ENCODE measurements at places on chromosomes 13 and 19.
A peak's percentile ranks its signal among the peaks of the same experiment; 100 is the strongest.

DNA sequence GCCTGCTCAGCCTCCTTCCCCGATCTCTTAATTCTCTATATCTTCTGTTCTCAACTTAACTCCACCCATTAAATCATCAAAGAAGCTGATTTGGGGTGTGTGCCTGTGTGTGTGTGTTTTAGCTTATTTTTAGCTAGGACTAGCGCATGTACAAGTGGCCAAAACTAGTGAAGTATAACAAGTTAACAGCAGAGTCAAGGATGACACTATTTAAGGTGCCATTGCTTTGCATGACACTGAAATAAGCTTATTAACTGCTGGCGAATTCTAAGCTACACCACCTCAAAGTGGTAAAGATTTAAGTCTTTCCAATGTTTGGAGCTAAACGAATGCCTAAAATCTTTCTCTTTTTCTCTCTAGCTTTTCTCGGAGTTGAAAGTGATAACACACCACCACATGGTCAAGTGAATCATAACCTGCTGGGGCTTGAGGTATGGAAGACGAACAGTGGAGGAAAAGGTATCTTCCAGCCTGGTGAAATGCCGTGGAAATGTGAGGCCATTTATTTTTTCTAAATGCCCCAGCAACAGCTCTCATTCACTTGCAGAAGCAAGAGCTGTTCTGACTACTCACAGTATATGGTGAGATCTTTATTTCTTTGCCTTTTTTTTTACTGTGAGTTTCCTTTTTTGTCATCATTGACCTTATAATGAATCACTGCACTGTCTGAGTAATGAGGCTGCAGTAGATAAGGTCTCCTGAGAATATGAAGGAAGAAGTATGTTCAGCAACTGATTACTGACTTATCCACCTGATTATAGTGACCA, 570.3 kb downstream of the PCDH9 start:
- no peak for DNase-seq

GRCh38 chr19:11674067-11674492, 64.7 kb downstream of the ZNF823 start:
- DNase-seq: no peak

DNA sequence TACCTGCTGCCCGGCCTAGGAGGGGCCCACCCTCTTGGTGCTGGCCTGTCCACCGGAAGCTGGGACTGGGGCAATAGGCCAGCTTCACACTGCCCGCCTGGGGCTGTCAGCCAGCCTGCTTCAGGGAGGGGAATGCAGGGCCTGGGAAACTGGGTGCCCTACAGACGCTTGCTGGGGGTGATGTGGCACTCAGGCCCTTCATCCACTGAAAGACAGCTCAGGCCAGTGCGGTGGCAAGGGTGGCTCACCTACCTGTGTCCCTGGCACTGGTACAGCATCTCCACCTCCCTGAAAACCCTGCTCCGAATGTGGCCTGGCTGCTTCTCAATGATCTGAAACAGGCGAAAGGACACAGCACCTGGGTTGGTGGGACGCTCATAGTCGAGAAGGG, 7.8 kb downstream of the MKNK2 start:
- DNase-seq: no peak

GRCh38 chr19:10334588-10335351, 1.4 kb upstream of the RAVER1 start:
- peak; percentile 95 for DNase-seq

DNA sequence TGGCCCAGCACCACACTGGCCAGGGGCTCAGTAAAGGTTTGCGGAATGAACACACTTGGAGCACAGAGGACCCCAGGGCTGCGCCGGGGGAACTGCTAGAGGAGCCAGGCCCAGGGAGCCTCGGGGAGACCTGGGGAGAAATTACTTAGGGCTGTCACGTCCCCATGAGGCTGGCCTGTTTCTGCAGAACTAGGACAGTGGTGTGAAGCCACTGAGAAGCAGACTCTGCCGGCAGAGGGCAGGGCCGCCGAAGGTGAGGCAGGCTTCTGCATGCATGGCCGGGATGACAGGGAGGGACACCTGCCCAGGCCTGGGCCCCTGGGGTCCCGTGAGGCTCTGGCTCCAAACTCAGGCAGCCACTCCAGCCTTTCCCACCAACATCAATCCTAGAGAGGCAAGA, 26.4 kb downstream of the ELAVL1 start:
- DNase-seq: no peak

DNA sequence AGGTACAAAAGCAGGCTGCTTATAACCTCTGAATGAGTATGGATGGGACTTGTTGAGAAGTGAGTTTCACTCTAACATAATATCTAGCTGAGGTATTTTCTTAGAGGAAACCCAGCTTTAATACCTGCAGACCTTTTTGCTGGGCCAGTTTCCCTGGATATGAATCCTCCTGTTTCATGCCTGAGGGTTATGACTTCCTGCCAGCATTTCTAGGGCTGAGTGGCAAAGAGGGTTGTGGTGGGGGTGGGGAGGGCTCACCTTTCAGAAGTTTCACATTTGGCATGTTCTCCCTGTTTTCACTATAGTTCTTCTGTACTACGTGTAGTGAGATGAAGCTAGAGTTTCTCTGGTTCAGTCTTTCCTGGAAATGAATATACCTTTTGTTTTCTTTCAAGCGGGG, 73.7 kb downstream of the LACC1 start:
- no peak for DNase-seq

- DNase-seq: no peak
Observed at GRCh38 chr13:92074658-92075057, 676.2 kb downstream of the GPC5 start.

GRCh38 chr13:111153977-111154332, 38.8 kb downstream of the ARHGEF7 start:
- DNase-seq: no peak

DNA sequence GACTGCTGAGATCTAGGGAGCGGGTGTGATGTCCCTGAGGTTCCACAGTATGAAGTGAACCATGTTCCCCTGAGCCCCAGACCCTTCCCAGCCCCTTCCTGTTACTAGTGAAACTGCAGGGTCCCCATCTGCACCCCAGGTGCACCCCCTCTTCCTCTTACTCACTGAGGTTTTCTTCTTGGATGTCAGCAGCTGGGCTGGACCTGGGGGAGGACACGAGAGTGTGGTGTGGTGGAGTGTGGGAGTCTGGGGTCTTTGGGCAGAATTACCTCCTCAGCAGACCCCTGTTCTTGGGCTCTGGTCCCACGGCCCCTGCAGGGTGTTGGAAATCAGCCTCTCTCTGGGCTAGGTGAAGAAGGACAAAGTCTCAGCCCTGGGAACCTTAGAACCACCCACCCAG, 3.3 kb upstream of the LILRA6 start:
- no peak for DNase-seq

DNA sequence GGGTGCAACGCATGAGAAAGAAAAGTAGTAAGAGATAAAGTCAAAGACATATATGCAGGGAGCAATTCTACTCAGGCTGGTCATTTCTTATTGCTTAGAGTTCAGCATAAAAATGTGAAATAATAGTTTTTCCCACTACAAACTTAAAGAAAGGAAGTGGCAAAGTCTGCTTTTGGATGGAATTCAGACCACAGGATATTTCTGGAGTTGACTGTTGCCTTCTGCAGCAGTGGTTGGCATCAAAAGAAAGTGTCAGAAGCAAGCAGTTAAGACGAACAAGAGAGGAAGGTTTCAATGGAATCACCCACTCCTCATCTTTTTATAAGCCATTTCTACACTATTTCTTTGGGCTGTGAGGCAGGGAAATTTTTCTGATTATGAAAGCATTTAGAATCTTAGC, 36.2 kb upstream of the TRPC4 start:
- peak; percentile 11 for DNase-seq

DNA sequence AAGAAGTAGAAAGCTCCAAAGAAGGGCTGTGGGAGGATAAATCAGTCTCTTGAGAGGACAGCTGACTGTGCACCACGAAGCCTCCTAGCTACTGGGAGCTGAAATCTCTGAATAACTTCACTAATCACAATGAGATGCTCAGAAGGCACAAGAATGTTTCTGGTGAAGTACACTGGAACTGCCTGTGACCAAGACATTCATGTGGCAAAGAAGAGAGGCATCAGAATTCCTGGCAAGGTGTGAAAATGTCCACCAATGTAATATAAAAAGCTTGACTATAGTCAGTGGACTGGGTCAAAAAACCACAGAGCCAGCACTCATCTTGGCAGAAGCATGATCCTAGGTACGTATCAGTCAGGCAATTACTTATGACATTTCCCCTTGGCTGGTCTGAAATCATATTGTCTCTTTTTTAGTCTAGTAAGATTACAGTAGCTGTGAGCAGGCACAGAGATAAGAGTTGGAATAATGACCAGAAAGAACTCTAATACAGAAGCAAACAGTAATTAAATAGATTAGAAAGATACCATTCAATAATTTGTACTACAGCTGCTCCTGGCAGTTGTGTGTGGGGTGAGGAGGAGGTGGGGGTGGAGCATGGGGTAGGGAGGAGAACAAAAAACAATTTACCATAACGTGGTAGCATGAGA, 434.7 kb downstream of the DIAPH3 start:
- DNase-seq: no peak

DNA sequence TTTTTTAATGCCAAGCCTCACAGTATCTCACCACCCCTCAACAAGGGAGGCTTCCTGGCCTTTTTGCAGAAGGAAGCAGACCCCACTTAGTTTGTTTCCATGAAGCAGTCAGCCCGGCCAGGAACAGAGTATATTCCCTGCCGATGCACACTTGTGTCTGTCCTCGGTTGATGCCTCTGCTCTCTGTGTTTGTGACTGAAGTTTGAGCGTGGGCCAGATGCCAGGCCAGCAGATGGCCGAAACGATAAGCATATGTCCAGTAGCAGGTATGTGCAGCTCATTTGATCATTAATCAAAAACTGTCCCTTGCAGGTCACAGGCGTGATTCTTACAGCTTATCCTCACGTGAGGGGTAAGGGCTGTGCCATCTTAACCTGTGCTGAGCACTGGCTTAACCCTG, 144.0 kb downstream of the IRS2 start:
- DNase-seq: no peak

DNA sequence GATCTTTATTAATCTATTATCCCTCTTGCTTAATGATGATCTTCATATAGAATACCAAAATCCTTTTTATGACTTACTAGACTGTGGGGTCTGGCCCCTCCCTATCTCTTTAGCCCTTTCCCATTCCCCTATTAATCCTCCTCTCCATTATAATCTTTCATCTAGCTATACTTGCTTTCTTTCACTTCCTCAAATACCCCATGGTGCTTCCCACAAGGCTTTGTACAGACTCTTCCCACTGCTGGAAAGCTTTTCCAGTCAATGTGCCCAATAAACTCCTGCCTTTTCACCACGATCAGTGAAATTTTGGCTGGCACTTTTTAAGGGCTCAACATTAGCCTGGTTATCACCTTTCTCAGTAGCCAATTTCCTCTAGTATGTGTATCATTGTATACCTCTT, 3.2 kb upstream of the EBPL start:
- no peak for DNase-seq

DNA sequence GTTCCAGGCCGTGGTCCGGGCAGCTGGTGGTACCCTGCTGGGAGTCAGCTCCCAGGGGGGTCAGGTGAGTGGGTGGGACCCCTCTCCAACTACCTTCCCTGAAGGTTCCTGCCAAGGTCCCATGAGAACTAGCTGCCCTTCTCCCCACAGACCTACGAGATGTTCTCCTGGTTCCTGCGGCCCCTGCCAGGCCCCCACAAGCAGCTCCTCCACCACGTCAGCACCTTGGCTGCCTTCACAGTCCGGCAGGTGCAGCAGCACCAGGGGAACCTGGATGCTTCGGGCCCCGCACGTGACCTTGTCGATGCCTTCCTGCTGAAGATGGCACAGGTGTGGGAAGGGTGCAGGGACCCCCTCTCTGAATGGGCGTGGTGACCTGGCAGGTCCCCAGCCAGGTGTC, 5.5 kb downstream of the CYP2S1 start:
- no peak for DNase-seq

DNA sequence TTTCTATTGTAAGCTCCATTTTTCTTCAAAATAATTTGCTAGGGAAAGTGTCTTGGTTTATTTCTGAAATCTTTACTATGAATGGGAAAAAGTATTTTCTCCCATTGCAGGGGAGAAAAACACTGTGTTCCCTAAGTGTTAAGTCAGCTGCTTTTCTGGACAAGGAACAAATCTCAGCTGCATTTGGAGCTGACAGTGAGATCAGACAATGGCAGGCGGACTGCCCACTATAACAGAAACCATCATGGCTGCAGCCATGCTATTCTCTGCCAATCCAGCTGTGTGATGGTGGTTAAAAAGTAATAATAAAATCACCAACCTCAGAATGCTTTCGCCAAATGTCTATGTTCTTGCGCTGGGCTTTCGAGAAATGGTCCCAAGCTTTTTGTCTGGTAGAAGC, 302.7 kb downstream of the DNAJC15 start:
- DNase-seq: no peak

GRCh38 chr13:29877456-29878078, 27.1 kb upstream of the UBL3 start:
- no peak for DNase-seq

DNA sequence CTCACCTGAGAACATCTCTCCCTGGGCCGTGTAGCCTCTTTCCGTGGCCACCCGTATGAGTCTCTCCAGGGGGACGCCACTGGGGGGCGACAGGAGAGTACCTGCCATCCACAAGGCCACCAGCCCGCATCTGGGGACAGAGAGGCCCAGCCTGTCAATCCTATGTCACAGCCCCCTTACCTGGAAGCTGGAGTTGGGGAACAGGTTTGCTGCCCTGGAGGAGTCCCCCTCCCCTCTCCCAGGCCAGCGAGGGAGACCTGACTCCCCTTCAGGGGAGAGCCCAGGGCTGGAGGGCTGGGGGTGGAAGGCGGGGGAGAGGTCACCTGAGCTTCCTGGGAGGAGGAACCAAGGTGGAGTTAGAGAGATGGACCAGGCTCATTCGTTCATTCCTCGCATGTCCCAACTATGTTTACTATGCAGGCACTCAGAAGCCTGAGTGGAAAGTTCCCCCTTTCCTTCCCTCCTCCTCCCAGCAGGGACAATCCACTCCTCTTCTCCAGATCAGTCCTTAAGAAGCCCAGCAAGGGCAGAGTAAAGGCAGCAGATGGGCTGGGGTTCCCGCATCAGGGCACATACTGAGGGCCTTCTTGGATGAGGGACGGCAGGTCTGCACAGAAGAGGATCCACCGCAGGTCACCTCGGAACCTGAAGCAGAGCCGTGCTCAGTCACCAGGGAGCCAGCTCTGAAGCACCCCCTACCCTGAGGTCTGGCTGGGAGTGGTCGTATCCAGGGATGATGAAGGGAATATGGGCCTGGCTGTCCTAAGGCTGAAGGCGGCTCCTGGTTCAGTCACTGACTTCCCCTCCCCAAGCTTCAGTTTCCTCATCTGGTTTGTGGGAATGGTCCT, 5.5 kb downstream of the ACTMAP start:
- DNase-seq: no peak

- DNase-seq: no peak
Observed at GRCh38 chr19:47413941-47414340, 5.4 kb downstream of the MEIS3 start.

GRCh38 chr13:21910546-21910945, 239.7 kb downstream of the FGF9 start:
- DNase-seq: no peak

DNA sequence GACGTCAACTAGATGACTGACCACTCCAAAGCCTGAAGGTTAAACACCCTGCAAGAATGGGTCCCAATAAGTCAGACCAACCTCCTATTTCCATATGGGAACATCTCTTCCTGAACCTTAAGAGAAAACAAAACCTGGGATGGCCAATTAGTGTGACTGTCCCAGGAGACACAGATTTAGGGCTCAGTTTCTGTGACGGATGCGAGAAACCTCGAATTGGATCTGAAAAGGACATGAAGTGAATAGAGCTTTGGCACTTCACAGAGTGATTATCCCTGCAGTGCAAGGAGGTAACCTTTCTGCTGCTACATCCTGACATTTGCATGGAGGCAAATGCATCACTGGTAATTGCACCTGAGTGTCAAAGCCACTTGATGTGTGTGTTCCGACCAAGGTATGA, 442.2 kb upstream of the KLF12 start:
- DNase-seq: no peak
